NCI-H2029 treated with DMSO at 0.1 percent for 48 hours (cell line): ENCODE measurements at places on chromosomes 2 and 18.

DNA sequence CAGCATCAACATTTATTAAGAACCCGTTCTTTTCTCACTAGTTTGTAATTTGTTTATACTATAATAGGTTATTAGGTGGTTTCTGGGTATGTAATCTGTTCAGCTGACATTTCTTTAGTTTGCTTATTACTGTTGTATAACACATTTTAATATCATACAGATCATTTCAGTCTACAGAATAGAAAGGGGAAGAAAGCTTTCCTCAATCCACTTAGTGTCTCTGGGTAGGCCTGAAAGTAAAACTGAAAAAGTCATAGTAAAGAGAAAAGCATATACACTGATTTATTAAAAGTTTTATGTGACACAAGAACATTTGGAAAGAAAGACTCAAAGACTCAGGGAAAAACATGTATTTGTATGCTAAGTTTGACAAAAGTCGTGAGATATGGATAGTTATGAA lies 16.8 kb upstream of the KCNJ3 start:
- DNase-seq = no peak

- DNase-seq = no peak
These were observed 112.9 kb downstream of the SLC39A10 start for GRCh38 chr2:195769975-195770374.

GRCh38 chr18:13799396-13799795 lies 24.6 kb upstream of the MC5R start:
- no peak for DNase-seq

DNA sequence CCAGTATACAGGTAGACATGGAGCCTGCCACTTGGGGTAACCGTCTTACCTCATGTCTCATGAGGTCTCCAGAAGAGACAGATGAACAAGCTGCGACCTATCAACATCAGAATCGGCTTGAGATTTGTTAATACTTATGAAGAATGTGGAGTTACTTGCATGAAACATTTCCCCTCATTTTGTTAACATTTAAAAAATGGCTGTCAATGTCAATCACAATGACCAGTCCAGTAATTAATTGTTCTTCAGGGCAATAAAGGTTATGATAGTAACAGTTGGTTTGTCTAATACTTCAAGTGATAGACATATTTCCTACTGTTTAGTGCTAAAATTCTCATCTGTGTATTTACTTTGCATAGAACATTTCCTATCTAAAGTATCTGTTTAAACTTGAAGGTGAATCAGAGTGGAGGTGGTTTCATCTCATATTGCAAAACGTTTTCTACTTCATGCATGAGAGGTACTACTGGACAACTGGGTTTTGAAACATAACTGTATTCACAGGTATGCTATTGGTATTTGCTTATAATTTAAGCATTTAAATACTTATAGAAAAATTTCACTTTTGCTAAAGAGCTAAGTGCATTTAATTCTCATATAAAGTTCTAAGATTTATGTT lies 15.1 kb downstream of the SERTAD2 start:
- no peak for DNase-seq

- no peak for DNase-seq
These were observed 8.0 kb downstream of the CYRIA start for GRCh38 chr2:16657671-16658070.

GRCh38 chr2:75517547-75518230 lies 43.0 kb downstream of the EVA1A start:
- no peak for DNase-seq

- DNase-seq = peak; percentile 31
These were observed 56.2 kb downstream of the HNMT start for GRCh38 chr2:138020432-138020831.

GRCh38 chr2:29272311-29272710 lies 157.1 kb downstream of the CLIP4 start:
- DNase-seq = no peak

DNA sequence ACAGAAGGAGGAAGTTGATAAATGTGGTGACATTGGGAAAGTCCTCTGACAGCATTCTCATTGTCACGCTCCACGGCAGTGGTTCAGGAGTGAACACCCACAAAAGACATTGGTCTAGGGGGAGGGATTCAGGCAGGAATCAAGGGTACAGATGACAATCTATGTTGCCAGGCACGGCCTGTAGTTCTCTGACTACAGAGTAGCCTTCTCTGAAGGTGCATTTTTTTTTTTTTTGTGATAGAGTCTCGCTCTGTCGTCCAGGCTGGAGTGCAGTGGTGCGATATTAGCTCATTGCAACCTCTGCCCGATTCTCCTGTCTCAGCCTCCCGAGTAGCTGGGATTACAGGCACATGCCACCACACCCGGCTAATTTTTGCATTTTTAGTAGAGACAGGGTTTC lies 7.4 kb upstream of the MOB1A start:
- DNase-seq = no peak

- no peak for DNase-seq
These were observed 20.8 kb upstream of the REG3G start for GRCh38 chr2:79004680-79005079.

DNA sequence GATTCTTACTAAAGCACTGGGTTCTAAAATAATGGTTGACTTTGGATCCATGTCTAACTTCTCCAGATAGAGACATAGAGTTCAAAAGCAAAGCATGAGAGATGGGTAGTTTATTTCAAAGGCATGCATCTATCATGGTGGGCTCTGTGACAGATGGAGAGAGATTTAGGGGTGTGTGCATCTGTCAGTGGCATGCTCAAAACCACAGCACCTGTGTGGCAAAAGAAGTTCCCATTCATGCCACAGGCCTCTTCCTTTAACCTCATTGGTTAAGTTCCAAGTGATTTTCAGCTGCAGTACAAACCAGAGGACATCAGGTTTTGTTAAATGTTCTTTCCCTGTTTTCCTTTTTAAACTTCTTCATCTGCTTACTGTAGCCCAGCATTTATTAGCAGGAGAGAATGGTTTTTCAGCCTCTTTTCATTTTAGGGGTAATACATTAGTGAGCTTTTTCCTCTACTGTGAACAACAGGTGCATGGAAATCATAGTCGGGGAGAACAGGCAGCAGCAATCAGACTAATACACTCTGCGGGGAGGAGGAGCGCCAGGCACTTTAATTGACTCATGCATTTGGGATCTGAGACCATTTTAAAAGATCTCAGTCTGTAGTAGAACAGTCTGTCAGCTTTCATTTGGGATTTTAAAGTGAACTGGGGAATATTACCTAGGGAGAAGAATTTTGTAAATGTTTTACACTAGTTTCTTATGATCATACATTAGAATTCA lies 52.4 kb upstream of the UPP2 start:
- no peak for DNase-seq

DNA sequence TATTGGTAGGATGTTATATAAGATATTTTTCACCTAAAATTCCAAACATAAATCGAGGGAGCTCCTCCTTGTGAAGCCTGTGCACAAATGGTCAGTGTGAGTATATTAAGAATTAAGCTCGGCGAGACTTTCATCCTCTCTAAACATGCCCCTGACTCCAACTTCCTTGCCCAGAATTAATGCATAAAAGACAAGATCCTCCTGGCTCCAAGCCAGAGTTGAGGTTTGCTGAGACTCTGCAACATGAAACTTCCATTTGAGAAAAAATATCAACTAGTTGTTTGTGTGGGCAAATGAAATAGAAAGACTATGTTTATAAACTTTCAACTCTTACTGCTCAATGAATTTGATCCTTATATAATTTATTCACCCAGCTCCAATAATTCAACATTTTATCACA lies 68.1 kb downstream of the CCDC178 start:
- no peak for DNase-seq

GRCh38 chr2:7691961-7692656 lies 774.9 kb downstream of the RNF144A start:
- DNase-seq = no peak

DNA sequence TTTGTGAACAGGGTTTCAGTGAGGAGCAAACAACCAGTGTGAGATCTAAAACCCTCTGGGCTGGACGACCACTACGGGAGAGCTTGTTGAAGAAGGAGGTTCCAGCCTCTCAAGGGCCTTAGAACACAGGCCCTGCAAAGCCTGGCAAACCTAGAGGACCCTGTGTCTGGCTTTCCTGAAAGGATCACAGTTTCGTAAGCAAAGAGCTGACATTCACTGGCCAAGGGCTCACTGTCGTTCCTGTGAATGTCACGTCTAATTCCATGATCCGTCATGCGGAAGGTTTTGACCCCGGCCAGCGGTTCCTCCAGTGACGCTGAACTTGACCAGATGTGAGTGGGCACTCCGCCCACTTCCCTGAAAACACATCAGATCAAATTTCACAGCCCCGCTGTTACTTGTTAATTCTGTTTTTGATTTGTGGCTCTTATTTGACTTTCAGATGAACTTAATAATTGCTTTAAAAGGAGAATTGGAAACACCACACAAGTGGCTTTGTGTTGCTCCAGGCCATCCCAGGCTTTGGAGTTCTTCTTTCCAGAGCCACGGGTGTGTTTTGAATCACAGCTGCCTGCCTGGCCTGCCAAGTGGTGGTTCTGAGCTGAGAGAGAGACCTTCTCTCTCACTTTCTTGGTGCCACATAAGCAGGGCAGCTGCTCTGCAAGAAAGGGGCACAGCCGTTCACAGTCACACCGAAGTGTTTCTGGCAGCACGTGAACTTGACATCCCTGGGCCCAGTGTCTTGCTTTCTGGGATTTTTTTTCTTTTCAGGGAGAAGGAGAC lies 308.4 kb downstream of the NDUFA10 start:
- DNase-seq = no peak

DNA sequence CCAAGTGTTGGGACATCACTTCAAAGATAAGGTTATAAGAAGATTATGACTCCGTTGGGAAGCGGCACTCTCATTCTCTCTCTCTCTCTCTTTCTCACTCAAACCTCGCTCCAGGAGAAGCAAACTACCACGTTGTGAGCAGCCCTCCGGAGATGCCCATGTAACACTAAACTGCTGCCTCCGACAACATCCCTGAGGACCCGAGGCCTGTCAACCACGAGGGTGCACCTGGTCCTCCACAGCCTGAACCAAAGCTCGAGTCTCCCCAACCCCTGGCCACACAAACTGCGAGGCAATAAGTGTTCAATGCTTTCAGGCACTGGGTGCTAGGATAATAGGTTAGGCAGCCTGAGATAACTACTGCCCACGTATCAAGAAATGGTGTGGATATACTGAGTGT lies 654.5 kb upstream of the ID2 start:
- no peak for DNase-seq

DNA sequence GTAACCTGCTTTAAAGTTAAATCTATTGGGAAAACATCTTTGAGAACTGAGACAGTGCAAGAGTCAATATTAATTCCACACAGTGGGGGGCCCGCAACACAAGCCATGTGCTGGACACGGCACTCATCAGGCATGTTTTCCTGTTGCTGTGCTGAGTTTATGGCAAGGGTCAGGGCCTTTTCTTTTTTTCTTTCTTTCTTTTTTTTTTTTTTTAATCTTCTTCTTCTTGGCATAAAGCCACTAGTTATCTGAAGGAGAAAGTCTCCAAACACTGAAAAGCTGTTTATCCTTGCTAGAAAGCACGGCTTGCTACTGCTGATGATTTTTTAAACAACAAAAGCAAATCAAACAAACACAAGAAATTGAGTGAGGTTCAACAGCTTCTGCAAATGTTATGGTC lies 252.1 kb downstream of the ZNF521 start:
- DNase-seq = no peak

DNA sequence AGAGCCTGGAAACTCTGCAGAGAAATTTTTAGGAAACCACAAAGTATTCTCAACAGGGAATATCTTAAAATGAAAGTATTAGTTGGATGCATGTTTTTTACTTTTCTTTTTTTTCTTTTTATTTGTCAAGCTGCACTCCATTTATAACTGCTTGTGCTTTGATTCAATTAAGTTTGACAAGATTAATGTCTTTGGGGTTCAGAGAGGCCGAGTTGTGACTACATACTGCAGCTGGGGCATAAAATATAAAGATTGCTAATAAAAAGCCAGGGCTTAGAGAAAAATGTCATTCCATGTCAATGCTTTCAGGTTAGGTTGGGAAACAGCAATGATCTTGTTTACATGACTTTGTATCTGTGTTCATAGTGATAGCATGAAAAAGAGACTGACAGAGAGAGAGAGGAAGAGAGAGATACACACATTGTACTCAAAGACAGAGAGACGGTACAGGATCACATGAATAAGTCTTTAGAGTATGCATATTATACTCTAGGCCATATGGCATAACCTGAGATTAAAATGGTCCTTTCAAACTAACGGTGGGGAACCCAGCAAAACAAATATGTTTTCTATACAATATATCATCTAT lies 1022.3 kb upstream of the CNTNAP5 start:
- DNase-seq = no peak

GRCh38 chr2:230956827-230957755 lies 32.0 kb upstream of the GPR55 start:
- DNase-seq = no peak

DNA sequence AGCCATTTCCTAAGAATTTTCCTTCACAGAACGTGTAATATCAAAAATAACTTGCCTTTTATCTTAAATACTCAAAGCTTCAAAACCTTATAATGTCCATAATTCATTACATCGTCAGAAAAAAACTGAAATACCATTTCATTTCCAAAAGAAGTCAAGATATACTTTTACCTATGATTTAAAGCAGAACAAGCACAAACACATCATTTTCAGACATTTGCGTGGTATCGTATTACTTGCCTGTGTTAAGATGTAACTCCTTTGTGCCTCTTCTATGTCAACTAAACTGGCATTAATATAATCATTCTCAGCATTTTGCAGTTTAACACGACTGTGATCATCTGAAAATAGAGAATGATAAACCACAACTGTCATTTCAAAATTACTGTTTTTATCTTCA lies 47.5 kb downstream of the PTPN2 start:
- DNase-seq = no peak

- no peak for DNase-seq
These were observed 19.4 kb downstream of the KCNIP3 start for GRCh38 chr2:95316466-95317122.

GRCh38 chr2:238075397-238075796 lies 14.6 kb downstream of the SCLY start:
- DNase-seq = no peak

DNA sequence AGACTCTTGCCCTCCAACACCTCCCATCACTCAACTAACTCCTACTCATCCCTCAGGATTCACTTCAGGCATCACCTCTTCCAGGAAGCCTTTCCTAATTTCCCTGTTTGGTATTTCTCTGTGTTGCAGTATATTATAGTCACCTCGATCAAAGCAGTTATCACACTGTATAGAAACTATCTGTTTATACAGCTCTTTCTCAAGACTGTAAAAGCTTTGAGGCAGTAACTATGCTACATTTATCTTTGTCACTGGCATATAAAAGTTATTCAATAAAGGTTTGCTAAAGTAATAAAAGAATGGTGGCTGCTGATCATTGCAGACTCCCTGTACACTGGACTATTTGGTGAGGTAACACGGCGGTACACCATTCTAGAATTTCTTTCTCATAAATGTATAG lies 284.9 kb downstream of the PAX3 start:
- no peak for DNase-seq
